ENCODE measurements at places on chromosomes 11 and 22.

- DNase-seq: peak; percentile 40
These were observed 70.7 kb upstream of the TTC12 start for GRCh38 chr11:113243696-113244095.

DNA sequence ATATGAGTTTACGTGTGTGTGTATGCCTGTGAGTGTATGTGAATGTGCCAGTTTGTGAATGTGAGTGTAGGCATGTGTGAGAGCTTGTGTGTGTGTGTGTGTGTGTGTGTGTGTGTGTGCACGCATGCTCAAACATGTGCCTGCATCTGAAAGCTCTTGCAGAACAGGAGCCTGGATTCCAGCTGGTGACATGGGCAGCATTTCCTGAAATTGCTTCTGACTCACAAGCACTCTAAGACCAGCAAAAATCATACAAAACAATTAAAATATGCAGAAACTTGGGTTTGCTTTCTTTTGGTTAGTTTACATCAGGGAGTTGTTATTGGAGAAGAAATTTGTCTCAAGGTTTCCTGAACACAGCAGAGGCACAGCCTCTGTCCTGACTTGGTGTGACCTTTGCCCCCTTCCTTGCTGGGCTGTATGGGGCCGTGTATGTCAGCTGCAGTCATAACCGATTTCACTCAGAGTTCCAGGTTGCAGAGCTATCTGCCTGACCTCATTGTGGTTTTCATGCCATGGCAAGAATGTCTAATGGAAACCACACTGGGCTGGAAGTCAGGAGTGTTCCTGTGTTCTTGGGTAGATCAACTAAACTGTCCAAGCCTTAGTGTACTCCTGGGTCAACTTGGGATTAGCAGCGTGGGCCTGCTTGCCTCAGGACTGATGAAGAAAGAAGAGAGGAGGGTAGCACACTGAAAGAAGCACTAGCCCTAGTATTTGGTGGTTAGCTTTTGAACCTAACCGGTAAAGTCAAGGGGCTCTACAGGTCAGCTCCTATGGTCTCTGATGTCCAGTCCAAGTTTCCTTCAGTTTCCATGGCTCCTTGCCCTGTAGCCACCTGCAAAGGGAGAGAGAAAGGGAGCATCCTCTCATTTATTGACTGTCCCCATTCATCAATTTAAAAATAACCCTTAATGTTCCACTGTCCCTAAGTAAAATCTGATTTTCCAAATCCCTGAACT, 143.7 kb downstream of the SNX19 start:
- no peak for DNase-seq

- no peak for DNase-seq
These were observed 71.1 kb upstream of the SLC5A12 start for GRCh38 chr11:26792941-26793340.

GRCh38 chr11:10653946-10654810, 39.4 kb downstream of the IRAG1 start:
- DNase-seq: peak; percentile 48

- no peak for DNase-seq
These were observed 57.9 kb downstream of the EFCAB6 start for GRCh38 chr22:43754176-43754575.

DNA sequence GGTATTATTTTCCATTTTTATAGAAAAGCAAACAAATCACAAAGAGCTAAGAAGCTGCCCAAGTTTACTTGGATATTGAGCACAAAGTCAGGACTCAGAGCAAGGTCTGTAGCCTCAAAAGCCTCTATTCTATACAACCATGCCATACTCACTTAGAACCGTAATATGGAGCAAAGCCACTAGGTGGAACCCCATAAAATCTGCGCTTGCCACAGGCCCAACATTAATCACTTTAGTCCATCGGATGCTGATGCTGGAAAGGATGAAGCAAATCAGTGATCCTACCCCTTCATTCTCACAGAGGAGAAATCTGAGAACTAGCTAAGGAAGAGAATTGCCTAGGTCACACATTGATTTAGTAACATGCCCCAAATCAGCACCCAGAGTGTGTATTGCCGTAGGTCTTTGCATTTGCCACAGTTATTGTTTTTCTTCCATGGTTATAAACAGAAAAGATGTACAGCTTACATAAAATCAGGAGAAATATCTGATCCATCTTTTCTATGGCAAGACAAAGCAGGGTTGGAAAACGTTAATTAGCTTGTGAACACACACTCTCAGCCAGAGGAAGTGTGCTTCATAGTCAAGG, 56.7 kb upstream of the RAB38 start:
- DNase-seq: no peak

DNA sequence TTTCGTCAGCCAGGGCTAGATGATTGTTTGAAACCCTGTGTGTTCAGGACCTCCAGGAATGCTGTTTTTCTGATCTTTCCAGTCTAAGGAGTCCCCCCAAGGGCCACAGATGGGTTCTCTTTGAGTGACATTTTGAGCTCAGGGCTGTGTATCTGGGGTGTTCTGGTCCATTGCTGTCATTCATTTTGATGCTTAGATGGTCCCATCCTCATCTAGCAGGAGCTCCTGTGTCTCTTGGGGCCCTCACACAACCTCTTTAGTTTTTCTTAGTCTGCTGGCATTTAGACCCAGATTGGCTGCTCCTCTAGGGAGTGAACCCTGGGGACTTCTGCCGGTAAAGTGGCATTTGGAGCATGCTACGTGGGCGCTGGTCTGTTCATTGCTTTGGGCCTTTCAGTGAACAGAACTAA, 39.1 kb downstream of the MED15 start:
- no peak for DNase-seq

DNA sequence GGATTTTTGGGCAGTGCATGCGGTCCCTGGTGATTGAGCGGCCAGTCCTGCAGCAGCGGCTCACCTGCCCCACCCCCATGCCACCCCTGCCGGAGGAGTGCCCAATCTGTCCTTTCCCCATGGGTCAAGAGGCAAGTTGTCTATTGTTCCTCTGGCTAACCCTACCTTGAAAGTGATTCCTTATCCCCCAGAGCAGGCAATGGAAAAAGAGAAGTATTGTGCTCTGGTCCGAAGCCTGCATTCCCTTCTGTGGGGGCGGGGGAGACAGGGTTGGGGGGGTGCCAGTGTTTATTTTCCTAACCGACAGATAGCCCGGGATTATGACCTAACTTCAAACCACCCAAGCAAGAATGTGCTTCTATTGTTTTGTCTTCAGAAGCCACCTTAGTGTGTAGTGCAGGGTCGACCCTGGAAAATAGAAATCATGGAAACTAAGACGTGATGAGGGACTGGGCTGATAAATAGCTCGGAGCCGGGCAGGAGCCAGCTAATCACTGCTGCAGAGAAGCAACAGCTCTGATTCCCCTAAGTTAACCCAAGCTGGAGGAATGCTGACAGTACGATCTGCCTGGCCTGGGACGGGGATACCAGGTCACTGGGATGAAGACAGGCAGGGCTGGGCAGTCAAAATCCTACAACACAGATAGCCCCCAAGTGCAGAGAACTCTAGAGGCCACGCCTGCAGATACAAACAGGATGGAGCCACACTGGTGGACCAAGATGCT, 38.7 kb upstream of the ATXN10 start:
- DNase-seq: no peak

GRCh38 chr11:44403587-44404273, 93.8 kb upstream of the ALX4 start:
- no peak for DNase-seq

DNA sequence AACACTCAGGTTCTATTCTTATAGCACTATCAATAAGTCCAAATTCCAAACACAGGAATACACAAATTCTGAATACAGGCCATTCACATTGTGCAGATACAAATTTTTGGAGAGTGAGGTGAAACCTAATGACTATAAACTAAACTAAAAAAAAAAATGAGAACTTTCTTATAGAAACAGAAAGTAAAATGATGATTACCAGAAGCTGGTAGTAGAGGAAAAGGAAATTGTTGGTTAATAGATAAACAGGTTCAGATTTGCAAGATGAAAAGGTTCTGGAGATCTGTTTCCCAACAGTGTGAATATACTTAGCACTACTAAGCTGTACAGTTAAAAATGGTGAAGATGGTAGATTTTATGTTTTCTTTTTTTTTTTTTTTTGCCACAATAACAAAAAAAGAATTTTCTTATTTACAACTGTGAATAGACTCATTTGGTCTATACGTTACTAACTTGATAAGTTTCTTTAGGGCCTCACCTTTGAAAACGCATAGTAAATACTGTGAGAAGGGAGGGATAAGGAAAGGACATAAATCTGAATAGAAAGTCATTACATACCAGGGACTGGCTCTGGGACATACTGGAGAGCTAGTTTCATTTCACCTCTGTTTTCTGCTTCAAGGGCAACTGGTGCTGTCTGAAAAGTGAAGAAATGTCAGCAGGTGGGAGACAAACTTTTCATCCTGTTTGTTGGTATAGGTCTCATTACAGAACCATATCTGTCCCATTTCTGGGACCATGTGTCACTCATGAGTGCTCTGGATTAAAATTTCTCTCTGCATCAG, 14.2 kb upstream of the CCDC89 start:
- no peak for DNase-seq

DNA sequence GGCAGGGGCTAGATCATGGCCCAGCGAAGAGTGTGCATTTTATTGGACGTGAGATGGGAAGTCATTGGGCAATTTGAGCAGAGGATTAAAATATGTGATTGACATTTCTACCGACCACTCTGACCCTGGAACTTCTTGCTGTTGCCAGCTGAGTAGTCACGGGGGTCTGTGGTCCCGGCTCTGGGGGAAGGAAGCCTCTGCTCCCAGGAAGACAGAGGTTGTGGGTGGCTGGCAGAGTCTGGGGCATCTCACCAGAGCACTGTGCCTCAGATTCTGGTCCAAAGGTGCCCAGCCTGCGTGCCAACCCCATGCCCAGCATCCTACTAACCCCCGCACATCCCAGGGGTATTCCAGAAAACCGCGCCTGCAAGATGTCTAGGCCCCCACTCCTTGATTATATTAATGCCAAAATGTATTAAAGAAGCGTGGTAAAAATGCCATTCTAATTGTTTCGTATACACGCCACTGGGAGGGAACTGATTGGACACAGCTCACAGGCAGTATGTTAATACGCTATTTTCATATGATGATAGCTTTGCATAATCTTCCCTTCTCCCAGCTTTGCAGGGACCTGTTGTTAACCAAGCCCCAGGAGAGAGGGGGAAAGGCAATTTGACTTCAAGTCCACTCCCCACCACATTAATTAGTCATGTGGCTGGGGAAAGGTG, 25.3 kb upstream of the LMO1 start:
- DNase-seq: peak; percentile 97

DNA sequence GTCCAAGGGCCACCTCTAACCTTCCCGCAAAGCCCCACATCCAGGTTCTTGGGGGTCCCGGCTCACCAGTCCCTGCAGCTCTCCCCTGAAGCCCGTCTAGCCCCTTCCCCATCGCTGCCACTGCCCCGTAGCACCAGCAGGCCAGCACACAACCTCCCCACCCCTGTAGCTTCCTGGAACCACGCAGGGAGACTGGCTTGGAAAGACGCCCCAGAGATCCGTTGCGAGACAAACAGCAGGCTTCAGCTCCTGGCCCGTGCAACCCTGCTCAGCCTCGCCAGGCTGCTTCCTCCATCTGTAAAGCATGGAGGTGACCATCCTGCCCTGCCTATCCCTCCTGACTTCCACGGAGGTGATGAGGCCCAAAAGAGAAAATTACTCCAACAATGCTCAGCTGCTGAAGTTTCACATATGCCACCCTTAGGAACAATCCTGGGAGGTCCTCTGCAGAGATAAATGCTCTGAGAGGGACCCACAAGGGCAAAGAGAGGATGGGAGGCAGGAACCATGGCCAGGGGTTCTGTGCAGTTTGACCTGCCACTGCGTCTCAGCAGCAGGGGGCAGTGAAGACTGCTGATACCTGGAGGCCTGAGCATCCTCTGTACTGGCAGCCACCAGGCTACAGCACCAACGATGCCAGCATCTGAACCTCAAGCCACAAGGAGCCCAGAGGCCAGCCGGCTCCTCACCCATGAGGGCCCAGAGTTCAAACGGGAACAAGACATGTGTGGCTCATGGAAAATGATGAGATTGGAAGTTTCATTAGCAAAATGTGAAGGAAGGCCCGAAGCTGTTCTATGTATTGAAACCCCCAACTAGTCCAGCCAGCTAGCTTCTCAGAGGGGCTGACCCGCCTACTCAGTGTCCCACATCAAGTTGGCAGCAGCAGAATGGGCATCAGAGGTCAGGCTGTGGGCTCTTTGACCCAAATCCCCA, 16.1 kb downstream of the DGCR2 start:
- DNase-seq: no peak

- no peak for DNase-seq
These were observed 2209.7 kb downstream of the LRRC4C start for GRCh38 chr11:39249566-39250365.

- no peak for DNase-seq
These were observed 51.4 kb downstream of the PRR5L start for GRCh38 chr11:36347384-36347906.

GRCh38 chr11:123413636-123414035, 16.4 kb upstream of the GRAMD1B start:
- no peak for DNase-seq

DNA sequence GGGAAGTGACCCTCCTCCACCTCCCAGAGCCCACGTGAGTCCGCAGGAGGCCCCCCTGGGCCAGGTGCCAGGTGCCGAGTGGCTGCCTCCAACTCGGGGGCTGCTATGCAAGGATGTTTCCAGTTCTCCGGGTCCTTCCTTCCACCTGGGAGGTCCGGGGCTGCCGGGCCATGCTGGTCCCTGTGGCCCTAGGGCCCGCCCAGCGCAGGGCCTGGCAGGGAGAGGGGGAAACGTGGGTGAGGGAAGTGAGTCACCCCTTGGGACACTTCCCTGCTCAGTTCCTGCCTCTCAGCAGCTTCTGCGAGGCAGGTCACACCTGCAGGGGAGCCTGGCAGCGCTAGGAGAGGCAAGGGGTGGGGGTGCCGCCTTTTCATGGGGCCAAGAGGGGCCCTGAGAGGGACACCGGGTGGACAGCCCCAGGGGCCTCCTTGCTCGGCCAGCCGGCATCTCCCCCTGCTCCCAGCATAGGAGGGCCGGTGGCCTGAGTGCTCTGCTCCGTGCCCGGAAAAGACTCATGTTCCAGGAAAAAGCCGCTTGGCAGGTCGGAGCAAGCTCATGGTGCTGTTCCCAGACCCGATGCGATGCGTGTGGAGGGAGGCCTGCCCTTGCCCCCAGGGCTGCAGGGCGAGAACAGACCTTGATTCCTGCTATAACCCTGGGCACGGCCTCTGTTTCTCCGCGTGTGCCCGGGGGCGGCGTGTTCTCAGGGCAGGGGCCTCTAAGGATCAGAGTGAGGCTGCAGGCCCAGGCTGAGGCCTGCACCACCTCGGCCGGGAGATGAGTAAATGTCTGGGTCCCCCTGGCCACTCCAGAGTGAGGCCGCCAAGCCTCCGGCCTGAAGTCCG, 30.3 kb upstream of the WNT7B start:
- no peak for DNase-seq

- peak; percentile 95 for DNase-seq
These were observed 6.5 kb upstream of the CYB5R3 start for GRCh38 chr22:42655693-42656092.

GRCh38 chr22:49209452-49210195, 618.0 kb downstream of the BRD1 start:
- DNase-seq: peak; percentile 0

- no peak for DNase-seq
These were observed 341.8 kb upstream of the CCDC179 start for GRCh38 chr11:23201936-23202522.

DNA sequence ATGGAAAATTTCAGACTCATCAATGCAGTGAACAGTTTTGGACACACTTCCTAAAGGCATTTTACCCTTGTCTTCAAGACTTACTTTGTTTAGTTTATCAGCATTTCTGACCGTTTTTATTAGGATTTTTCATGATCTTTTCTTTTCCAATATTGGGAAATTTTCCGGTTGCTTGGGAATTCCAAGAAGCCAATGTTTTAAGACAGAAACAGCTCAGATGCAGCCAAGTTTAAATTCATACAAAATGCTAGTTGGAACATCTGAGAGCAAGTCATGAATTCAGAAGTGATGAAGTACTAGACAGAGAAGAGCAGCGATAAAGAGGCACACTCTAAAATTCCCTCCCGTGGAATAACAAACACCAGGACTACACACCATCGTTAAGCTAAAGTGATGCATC, 68.6 kb downstream of the RAB38 start:
- DNase-seq: no peak
